ENCODE measurements at places on chromosomes 6 and 20.

- no peak for DNase-seq
Observed at GRCh38 chr20:61257611-61258010, 5.5 kb downstream of the CDH4 start.

DNA sequence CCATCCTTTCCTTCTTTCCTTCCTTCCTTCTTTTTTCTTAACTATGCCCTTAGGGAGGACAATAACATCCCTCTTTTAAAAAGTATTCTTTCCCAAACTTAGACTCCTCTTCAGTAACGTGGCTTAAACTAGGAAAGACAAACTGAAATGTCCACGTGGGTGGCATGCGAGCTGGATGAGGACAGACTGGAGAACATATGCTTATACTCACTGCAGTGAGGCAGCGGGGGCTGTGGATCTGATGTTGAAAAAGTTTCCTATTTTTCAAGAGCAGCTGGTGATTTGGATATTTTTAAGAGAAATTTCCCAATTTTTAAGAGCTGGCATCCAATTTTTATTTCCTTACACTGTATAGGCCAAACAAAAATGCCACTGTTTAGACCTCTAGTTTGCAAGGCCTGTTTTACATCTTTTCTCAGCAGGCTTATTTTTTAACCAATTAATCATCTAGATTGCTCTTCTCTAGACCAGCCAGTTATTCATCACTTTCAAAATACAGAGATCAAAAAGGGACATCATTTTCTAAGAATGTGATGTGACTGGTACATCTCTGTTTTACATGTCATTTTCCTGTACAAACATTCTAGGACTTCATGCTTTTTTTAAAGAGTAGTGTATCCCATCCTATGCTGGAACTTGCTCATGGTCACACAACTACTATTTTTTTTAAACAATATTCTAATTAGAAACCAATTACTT lies 226.5 kb downstream of the BTBD9 start:
- no peak for DNase-seq

DNA sequence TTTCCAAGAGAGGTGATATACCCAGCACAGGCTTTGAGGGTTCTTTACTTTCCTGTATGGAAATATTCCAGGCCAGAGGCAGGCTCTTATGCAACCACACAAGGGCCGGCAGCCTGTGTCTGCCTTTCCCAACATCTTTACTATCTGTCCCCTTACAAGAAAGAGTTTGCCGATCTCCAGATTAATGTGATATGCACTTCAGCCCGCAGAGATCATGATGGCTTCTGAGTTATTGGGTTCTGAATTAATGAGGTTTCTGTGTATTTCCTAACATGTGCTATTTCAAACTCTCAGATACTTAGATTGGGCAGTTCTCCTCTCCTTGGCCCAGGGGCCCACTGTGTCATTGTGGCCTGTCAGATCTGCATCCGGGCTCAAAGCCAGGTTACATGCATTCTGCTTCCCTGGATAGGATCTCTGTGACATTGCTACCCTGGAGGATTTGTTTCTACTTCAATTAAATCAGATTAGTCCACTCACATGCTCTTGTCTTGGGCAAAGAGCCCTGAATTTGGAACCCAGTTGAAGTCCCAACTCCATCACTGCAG lies 56.6 kb downstream of the TGM2 start:
- no peak for DNase-seq

- no peak for DNase-seq
Observed at GRCh38 chr6:130431346-130431852, 65.6 kb downstream of the TMEM200A start.

DNA sequence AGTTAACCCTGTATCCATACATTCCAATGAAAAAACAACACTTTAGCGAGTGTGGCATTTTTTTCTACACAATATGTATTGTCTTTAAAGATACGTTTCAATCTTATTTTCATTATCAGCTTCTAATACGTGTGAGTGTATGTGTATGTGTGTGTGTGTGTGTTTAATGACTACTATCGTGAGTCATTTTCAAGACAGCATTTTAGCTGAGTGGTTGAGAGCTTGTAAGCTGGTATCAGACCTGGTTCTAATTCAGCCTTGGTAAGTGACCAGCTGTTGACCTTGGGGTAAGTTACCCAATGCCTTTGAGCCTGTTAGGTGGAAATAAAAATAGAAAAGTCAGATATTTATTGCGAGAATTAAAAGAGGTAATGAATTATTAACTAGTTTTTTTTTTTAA lies 320.0 kb upstream of the NT5E start:
- DNase-seq: no peak

- no peak for DNase-seq
Observed at GRCh38 chr20:32157611-32158010, 48.1 kb downstream of the TM9SF4 start.

- no peak for DNase-seq
Observed at GRCh38 chr6:74091136-74091793, 395.3 kb downstream of the CD109 start.

DNA sequence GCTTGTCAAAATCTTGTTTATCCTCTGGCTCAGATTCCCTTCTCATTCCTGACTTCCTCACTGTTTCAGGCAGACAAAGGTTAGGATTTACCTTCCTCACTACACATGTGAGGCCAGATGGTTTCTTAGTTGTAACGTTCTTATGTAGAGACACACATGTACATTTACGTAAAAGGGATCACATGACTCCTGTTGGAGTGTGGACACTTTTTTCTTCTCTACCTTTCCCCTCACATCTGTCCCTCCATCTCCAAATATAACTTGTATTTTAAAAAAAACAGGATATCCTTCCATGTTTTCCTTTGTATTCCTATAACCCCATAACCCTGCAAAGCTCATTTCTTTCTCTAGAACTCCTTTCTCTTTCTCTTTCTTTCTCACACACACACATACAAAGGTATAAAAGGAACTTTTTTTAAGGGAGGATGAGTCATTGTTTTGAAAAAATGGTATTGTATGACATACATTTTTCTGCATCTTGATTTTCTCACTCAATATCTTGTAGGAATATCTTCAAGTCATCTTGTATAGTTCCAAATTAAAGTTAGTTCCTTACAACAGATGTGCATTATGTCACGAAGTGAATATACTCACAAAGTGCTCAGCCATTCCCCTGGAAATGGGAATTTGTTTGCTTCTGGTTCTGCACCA lies 78.2 kb upstream of the SULF2 start:
- no peak for DNase-seq

GRCh38 chr20:49290608-49291191 lies 12.8 kb upstream of the ZNFX1 start:
- no peak for DNase-seq

- DNase-seq: no peak
Observed at GRCh38 chr6:45830441-45831139, 185.1 kb downstream of the CLIC5 start.

GRCh38 chr6:26104457-26105108 lies 17.4 kb downstream of the HFE start:
- DNase-seq: no peak
